Stimulated activated CD8-positive, alpha-beta memory T cell treated with anti-CD3 and anti-CD28 coated beads, Interleukin-15, amount 100 ng/mL, for 24 hours (primary cell): ENCODE measurements at places on chromosomes 11 and 22.

GRCh38 chr11:72088076-72088808 is 7.6 kb downstream of the LRRC51 start:
- DNase-seq, result no peak

GRCh38 chr11:2645779-2646118 is 54.0 kb downstream of the KCNQ1OT1 start:
- DNase-seq, result no peak

DNA sequence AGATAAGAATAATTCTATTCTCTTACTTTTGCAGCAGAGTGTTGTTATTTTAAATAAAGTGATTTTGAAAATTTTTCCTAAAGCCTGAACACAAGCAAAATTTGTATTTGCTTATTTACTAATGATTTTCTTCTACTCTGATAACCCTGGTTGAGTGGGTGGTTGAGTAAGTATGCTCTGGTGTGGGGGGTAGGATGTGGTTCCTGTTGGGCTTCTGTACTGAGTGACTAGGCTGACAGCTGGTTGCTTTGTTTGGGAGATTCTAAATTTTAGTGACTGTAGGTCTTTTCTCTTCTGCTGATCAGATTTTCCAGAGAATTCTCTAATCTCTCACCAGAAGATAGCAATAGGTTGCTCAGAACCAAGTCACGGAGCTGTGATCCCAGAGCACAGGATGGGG is 61.6 kb downstream of the METTL15 start:
- no peak for DNase-seq

DNA sequence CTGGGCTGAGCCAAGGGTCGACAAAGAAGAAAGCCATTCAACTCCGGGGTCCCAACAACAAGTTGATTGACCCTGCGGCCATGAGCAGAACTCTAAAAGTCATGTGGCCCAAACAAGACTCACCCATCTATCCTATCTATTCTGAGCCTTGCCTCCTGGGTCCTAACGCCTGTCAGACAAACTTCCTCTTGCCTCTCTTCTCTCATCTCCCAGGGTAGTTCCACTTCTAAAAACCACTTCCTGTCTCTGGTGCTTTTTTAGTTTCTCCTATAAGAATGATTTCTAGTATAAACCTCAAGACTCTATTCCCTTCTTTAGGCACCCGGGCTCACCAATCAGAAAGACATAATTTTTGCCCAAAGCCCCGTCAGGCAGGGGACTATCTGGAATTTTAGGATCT is 530.2 kb downstream of the DLG2 start:
- no peak for DNase-seq

- no peak for DNase-seq
These were observed 16.8 kb upstream of the CABP7 start for GRCh38 chr22:29702931-29703501.

DNA sequence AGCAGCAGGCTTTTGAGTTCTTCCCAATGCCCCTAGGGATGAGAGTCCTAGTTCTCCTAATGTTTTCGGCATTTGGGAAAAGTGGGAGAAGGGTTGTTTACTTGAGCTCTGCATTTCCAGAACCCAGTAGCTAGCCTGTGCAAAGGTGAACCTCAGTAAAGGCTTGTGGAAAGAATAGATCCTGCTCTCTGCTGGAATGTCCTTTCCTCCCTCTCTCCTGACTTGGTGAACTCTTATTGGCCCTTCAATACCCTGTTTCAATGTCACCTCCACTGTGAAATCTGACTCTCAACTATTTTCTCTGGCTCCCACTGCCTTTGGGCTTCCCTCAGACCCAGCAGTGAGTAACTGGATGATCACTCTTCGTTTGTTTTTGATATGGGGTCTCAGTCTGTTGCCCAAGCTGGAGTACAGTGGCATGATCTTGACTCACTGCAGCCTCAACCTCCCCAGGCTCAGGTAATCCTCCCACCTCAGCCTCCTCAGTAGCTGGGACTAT is 2.4 kb upstream of the UVRAG start:
- DNase-seq, result no peak

- no peak for DNase-seq
These were observed 50.1 kb downstream of the LRRC32 start for GRCh38 chr11:76620489-76620888.

- no peak for DNase-seq
These were observed 15.3 kb upstream of the APOL3 start for GRCh38 chr22:36175892-36176291.

GRCh38 chr11:46422588-46422987 is 31.0 kb upstream of the CHRM4 start:
- DNase-seq, result no peak

DNA sequence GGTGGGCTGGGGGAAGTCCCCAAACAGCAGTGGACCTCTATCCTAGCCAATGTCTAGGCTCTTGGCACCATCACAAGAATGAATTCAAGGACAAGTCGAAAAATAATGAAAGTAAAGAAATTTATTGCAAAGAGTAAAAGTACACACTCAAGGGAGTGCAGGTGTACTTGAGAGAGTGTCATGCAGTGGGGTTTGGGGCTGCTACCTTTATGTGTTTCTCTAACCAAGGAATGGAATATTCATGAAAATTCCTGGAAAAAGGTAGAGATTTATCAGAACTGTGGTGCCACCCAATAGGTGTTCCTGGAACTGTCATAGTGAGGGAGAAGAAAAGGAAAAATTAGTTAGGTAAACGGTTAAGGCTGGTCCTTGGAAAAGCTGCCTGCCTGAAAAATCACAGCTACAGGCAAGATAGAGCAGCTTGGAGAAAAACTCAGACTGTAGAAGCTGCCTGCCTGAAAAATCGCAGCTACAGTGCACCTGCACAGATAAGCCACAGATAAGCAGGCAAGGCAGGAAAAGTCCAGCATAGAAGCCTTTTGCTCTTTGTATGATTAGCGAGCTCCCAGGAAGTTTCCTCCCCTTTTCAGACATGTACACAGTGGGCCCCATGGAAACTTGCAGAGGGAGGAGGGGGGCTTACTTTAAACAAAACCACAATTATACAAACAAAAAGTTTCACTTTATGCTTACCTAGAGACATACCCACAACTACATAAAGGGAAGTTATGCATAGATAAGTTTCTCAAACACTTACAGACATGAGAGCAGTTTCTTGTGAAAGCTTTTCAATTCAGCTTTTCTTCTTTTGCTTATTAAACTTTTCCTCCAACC is 71.4 kb upstream of the B3GNT6 start:
- no peak for DNase-seq

GRCh38 chr11:117002639-117003299 is 95.5 kb downstream of the SIK3 start:
- DNase-seq, result no peak

- DNase-seq, result no peak
These were observed 1.9 kb downstream of the HPS4 start for GRCh38 chr22:26481694-26482093.

DNA sequence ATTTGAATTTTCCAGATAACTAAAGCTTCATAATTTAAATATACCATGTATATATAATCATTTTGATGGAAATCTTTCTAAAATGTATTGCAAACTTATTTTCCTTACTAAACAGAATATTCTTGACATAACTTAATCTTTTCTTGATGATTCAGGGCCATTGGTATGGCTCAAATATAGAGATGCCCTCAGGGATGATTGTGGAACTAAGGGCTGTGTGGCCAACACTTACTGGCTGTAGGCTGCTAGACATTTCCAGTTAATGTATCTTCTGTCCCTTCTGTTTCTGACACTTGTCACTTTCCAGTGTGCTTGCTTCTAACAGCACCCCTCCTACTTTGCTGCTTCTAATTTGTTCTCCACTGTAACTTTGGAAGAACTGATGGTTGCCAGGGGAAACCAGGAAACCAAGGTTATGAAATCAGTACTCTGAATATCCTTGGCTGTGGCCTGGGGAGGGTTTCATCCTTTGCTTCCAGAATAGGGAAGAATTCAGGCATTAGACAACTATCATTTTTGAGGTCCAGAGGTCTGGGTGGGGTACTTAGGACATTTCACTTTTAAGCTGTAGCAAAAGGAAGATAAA is 697.2 kb downstream of the ETS1 start:
- no peak for DNase-seq

DNA sequence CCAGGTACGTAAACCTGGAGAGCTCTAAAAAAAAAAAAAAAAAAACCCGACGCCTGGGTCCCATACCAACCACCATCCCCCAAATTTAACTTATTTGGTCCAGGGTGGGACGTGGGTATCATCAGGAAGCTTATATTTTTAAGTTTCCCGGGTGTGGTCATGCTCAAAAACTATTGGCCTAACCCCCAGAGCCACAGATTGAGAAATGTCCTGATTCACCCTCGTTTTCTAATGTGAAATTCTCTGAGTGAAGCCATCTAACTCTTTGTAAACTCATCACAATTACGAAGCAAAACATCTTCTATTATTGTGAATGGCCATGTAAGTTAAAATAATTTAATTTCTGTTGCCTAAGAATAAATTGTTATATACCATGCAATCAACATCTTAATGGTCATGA is 29.6 kb downstream of the PAK1 start:
- DNase-seq, result no peak

- no peak for DNase-seq
These were observed 113.8 kb downstream of the RBFOX2 start for GRCh38 chr22:35914665-35915476.

DNA sequence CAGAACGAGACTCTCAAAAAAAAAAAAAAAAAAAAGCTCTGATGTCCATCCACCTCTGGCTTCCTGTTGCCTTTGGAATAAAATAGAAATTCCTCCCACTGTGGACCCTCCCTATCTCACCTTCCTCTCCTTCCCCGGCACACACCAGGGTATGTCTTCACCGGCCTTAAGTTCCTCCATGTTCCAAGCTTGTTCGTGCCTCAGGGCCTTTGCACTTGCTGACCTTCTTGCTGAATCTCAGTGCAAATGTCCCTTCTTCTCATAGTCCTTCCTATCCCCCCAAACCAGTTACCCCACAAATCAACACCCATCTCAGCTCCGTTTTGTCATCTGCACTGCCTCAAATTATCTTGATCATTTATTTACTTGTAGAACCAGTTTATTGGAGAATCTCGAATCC is 20.6 kb downstream of the IFT27 start:
- no peak for DNase-seq

DNA sequence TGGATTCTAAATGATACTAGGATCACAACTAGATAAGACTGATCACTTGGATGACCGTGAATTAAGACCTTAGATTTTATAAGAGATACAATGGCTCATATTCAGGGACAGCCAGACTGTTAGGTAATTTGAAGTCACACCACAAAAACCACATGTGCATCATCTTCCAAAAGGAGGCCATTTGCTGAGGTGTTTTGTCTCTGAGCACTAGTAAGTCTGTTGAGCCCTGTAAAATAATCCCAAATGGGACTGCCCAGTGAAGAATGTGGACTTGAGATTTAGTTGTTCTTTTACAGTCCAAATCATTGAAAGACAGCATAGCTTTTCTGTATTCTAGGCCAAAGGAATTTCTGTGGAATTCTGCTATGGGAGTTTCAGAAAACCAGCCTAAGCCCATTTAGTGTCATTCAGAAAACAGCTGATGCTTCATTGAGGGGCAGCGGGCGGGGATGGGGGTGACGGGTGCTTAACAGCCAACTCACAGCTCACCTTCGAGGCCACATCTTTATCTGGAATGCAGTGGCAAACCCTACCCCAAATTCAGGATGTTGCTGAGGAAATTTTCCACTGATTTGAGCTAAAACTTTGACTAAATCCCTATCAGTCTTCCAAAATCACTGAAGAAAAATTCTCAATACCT is 80.1 kb upstream of the BIRC3 start:
- DNase-seq, result no peak

- DNase-seq, result no peak
These were observed 56.8 kb downstream of the IGLL5 start for GRCh38 chr22:22944268-22944985.

DNA sequence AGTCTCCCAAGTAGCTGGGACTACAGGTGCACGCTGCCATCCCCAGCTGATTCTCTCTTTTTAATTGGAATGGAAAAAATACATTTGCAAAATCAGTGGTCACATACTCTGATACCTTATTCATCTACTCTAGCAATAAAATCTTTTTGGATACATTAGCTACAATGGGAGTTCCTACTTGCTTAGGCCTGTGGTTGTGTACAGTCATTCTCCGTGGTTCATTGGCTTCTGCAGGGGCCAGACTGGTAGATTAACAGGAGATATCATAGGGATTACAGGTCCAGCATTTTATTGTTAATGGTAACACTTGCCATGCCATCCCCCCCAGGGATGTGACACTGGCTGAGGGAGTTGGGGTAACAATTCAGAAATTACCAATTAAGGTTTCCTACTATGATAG is 140.0 kb downstream of the ADAMTS15 start:
- no peak for DNase-seq

- DNase-seq, result no peak
These were observed 14.5 kb downstream of the PHLDB1 start for GRCh38 chr11:118621784-118622375.

GRCh38 chr11:115155978-115156377 is 348.2 kb downstream of the CADM1 start:
- DNase-seq, result no peak

GRCh38 chr11:94549146-94549545 is 5.4 kb downstream of the FUT4 start:
- DNase-seq, result no peak

- no peak for DNase-seq
These were observed 87.8 kb downstream of the CACNA1I start for GRCh38 chr22:39658367-39658766.

GRCh38 chr11:122637541-122637940 is 18.0 kb upstream of the UBASH3B start:
- DNase-seq, result no peak

DNA sequence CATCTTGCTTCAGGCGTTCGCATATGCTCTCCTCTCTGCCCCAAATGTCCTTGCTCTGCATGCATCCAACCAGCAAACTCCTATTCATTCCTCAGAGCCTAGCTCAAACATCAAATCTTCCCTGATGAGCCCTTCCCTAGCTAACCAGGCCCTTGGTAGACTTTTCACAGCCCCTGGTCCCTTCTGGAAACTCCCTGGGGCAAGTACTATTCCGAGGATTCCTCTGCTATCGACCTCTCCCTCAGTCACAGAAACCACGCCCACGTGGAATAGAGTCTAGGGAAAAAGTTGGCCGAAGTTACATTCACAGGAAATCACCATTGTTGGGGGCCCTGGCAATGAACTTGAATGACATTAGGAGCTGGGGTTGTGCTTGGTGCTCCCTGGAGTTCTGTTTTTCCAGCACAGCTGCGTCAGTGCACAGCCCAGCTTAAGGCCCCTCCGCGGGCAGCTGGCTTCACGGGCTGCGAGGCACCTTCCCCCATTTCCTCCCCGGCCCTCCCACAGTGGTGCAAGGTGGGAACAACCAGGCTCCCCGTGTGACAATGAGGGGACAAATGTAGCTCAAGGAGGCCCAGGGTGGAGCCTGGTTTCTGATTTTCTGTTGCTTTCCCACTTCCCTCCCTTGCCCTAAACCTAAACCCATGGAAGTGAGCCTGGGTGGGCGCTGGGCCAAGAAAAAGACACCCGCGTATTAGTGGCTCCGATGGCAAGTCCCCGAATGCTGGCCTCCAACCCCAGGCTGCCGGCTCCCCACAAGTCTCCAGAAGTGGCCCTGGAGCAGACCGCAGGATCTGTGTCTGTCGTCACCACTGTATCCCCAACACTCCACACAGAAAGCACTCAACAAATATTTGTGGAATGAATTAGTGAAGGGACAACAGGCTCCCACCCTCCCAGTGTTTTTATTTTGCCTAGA is 4.3 kb upstream of the ATP5MGL start:
- no peak for DNase-seq
